CD8-positive, alpha-beta memory T cell (primary cell): ENCODE measurements at places on chromosomes 6 and 20. TPM values are rescaled to one million over a fixed set of nuclear protein-coding genes. Genes with fewer than 3 reads are reported as not detected.

- no peaks in the 10 kb centered on the region for H3K27me3 ChIP-seq
- H3K36me3 ChIP-seq = no peaks in the 10 kb centered on the region
- no peak overlapping the region for H3K27ac ChIP-seq
- peaks cover 50% of the 10 kb centered on the region for H3K4me1 ChIP-seq
- H3K4me3 ChIP-seq = no peak overlapping the region
Measured at GRCh38 chr6:15296735-15297134, 50.9 kb downstream of the JARID2 start.

DNA sequence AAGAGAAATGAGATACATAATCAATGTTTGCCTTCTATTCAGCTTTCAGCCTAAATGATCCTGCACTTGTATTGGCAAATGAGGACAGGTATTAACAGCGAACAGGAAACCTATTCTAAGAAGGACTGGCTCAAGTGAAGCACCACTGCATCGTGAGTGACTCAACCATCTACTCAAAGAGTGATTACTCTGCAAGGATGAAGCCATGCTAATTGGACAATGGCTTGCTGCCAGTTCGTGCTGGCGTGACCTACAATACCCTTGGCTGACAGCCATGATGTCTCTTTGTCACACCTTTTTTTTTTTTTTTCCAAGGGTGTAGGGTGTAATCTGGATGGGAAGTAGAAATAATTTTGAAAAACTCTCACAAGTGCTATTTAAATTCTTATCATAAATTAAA is 104.9 kb downstream of the GJA10 start:
- peaks cover 7% of the 10 kb centered on the region for H3K4me1 ChIP-seq
- H3K27me3 ChIP-seq = no peaks in the 10 kb centered on the region
- no peak overlapping the region for H3K27ac ChIP-seq

NOTCH4 gene
- 0.71 TPM for polyA plus RNA-seq

TNXB gene
- polyA plus RNA-seq = not detected

GRCh38 chr6:106677282-106677681 is 47.9 kb downstream of the QRSL1 start:
- DNase-seq = no peak
- no peak overlapping the region for H3K27ac ChIP-seq
- no peaks in the 10 kb centered on the region for H3K4me1 ChIP-seq
- H3K36me3 ChIP-seq = no peaks in the 10 kb centered on the region

CDSN gene
- polyA plus RNA-seq = not detected
